SJSA1 (cell line): ENCODE measurements at places on chromosomes 16 and 17.

DNA sequence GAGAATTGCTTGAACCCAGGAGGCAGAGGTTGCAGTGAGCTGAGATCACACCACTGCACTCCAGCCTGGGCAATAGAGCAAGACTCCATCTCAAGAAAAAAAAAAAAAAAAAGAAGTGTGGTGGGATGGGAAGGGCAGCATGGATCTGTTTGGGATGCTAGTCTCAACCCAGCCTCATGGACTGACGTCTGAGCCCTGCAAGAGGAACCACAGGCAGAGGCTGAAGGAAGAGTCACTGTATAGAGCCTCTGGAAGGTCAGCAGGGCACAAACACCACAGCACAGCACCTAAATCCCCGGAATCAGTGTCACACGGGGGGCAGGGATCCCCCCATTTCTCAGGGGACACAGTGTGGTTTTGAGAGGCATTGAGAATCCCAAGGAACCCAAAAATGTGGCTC is 10.9 kb upstream of the CXCL16 start:
- DNase-seq, result no peak

GRCh38 chr16:85362443-85362842 is 250.2 kb upstream of the CIBAR2 start:
- DNase-seq, result no peak

GRCh38 chr17:59505610-59506276 is 59.7 kb upstream of the DHX40 start:
- DNase-seq, result peak; percentile 22

- DNase-seq, result no peak
Measured at GRCh38 chr17:80596760-80597608, 52.3 kb downstream of the RPTOR start.

GRCh38 chr16:85990861-85991301 is 91.9 kb downstream of the IRF8 start:
- no peak for DNase-seq

- DNase-seq, result no peak
Measured at GRCh38 chr17:80782536-80783427, 208.9 kb upstream of the CHMP6 start.

DNA sequence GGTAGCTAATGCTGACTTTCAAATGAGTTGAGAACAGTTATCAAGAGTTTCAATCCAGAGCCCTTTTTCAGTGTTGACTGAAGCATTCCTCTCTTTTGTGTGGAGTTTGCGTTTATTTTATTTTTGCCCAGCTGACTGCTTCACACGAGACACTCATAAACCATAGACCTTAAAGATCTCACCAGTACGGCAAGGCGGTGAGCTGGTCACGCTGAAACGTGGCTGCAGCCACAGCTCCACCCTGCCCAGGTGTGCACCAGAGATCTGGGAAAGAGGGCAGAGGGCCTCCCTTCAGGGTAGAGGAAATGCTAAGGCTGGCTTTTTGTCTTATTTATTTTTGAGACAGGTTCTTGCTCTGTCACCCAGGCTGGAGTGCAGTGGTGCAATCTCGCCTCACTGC is 112.2 kb downstream of the AATF start:
- DNase-seq, result no peak

DNA sequence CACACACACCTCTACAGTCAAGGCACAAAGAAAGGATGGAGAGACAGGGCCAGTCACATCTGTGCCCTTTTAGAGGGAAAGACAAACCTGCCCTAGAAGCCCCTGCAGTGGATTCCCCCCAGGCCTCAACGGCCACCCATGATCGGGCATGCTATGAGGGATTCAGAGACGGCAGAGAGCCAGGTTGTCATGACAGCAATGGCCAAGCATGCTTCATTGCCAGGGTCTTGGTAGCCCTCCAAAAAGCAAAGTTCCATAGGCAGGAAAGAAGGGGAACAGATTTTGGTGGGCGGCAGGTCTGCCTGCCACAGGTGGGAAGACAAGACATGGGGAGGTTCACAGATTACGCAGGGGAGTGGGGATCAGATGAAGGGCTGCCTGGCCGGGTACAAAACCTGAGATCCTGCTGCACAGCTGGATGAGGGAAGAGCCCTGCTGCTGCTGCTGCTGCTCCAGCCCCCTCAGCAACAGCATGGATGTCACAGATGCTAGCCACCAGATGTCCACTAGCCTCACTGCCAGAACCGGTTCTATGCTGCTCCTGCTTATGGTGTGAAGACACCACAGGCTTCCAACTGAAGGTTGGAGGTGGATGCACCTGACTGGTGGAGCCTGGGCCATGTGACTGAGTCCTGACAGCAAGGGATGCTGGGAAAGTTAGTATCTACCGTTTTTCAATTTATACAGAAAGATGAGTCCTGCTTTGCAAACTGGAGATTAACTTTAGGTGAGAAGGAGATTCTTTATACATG is 17.8 kb downstream of the ACTG1 start:
- no peak for DNase-seq

DNA sequence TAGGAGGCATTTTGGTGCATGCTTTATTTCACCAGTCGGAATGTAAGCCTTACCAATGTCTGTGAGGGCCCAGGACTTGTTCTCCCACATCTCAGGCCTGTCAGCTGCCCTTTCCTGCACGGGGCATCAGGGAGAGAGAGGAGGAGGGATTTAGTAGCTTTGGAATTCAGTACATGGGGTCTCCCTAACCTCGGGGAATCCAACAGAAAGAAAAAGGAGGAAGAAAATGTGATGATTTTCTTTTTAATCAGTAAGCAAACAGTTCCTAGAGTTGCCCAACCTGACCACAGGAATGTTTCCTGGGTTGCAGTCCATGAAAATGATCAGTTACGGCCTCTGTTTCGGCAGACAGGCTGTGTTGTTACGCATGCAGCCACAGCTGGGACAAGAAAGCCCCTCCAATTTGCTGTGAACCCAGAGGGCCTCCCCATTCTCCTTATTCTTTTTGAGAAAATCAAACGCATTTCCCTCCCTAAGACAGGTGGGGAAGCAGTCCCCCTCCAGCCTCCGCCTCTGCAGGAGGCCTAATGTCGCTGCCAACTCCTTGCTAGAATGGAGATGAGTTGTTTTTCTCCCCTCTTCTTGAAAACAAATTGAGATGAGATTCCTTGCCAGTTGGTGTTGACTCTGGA is 53.1 kb upstream of the TANGO6 start:
- peak; percentile 54 for DNase-seq

DNA sequence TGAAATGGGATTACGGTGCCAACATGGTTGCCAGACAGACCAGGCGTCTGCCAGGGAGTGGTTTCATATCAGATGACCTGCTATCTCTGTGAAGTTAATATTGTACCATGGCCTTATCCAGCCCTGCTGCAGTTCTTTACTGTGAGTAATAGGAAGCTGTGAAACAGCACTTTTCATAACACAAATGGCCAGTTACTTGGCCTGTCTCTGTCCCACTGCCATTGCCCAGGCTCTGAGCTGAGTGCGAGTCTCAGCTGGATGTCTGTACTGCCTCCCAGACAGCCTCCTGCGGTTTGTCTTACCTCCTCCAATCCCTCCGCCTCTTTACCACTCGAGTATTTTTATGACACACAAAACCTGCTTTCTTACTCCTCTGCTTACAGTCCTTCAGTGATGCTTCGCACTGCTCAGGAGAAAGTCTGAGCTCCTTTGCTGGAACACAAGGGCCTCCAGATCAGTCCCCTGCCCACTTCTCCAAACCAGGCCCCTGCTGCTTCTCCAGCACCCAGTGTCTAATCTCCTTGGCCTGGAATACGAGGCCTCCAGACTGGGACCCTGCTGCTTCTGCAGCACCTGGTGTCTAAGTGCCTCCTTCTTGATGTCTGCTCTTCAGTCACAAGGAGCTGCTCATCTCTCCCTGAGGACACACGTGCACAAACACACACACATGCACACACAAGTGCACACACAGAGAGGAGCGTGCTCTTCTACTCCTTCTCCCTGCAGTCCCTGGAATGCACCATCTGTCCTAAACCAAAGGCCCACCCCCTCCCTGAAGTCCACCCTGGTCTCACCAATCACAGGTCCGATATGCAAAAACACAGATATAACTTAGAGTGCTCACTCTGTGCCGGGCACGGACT is 17.1 kb upstream of the RHOT1 start:
- no peak for DNase-seq

GRCh38 chr17:76735586-76736348 is 1.4 kb downstream of the SRSF2 start:
- DNase-seq, result no peak
